ENCODE measurements at places on chromosomes 11 and 22. TPM values are rescaled to one million over a fixed set of nuclear protein-coding genes. Genes with fewer than 3 reads are reported as not detected.

The INPP5J gene
- under 0.01 TPM for total RNA-seq

The TMEM9B gene
- 34.7 TPM for total RNA-seq

The B3GAT1 gene
- not detected for total RNA-seq

The SPTBN2 gene
- 9.2 TPM for total RNA-seq

The SCN2B gene
- total RNA-seq, result not detected

The NXPE4 gene
- not detected for total RNA-seq

The RAB30 gene
- 25.5 TPM for total RNA-seq

The NLRP6 gene
- total RNA-seq, result not detected

The SAA1 gene
- total RNA-seq, result not detected

Data from smooth muscle cell of the coronary artery (primary cell).